HuH-7.5 (cell line): ENCODE measurements at places on chromosomes 3 and 15.

GRCh38 chr3:48301800-48302166, 31.7 kb downstream of the SPINK8 start:
- peak; percentile 31 for DNase-seq

DNA sequence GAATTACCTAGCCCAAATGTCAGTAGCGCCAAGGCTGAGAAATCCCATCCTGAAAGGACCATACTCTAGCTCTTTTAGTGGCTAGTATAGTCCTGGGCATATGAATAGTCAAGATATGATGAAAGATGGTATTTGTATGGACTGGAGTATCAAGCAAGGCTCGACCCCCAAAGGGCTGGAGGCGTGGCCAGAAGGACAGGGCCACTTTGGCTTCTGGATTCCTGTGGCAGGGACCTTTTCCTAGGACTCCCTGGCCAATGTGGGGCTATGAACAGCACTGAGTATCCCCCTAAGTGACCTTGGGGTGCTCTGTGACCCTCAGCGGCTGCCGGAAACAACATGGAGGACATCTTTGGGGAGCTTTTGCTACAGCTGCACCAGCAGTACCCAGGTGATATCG, 6.0 kb downstream of the MPI start:
- DNase-seq, result no peak

GRCh38 chr3:84755860-84756259, 202.9 kb upstream of the CADM2 start:
- no peak for DNase-seq

- DNase-seq, result no peak
Measured at GRCh38 chr15:92853222-92853621, 46.9 kb upstream of the CHD2 start.

DNA sequence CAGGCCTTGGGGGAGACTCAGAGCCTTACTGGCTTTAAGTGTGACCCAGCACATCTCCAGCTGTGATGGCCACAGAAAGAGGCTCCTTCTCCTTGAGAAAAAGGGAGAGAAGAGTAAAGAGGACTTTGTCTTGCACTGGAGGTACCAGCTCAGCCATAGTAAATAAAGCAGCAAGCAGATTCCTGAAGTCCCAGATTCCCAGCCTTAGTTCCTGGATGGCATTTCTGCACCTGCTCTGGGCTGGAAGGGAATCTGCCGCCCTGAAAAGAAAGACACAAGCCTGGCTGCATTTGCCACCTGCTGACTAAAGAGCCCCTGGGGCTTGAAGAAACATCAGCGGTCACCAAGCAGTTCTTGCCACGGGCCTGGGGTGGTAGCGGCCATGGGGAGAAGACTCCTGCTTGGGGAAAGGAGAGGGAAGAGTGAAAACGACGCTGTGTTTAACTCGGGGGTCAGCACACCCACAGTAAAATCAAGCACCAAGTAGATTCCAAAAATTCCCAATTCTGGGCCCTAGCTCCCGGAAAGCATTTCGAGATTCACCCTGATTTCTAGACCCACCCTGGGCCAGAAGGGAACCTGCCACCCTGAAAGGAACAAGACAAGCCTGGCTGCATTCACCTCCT, 24.2 kb upstream of the TNK2 start:
- no peak for DNase-seq
